AG04449 (cell line): ENCODE measurements at places on chromosomes 5 and 9.

DNA sequence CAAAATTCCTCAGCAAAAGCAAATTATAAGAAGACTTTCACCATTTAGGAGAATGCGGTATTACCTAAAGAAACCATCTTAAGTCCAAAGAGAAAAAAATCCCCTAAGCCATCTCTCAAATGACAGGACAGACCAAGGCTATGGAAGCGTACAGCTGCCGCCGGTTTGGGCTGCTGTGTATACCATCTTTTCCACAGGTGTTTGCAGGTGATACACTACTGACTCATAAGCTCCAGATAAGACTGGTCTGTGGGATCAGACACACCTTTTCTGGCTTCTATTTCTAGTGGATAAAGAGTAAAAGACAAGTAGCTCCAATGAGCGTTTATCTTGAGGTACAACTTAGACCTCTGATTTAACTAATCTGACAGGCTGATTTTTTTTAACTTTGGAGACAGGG, 7.7 kb downstream of the CDKN2AIPNL start:
- no peak for DNase-seq

- DNase-seq: no peak
These were observed 3.2 kb downstream of the SH3PXD2B start for GRCh38 chr5:172450861-172451695.

GRCh38 chr5:83900306-83900705, 179.7 kb upstream of the HAPLN1 start:
- no peak for DNase-seq

- DNase-seq: no peak
These were observed 29.6 kb downstream of the MAML1 start for GRCh38 chr5:179762079-179762780.

DNA sequence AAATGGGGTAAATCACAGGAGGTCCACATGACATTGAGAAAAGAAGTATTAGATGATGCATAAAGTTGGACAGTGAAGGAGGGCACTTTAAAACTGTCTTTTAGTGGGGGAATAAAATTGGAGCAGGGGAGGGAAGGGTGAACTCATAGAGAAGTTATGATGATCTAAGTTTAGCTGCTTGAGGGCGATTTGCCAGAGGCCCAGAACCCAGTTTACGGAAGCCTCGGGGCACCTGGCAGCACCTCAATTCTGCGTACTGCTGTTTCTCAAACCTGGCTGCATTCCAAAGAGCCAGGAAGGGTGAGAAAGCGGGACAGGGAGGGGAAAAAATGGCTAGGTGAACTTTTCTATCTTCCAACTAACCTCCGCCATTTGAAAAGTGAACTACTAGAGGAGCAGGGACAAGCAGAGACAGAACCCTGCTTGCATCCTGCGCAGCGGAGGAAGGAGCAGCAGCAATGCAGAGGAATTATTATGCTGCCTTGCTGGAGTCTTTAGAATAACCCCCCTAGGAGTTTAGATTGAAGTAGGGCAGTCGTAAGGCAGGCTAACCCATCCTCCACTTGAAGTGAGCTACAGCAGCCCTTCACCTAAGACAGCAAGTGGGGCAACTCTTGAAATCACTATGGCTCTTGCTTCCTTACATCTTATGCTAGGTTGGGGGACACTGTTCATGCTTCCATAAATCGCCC, 316.8 kb downstream of the BRINP1 start:
- DNase-seq: no peak

GRCh38 chr9:76294301-76294700, 99.9 kb downstream of the RFK start:
- DNase-seq: no peak

DNA sequence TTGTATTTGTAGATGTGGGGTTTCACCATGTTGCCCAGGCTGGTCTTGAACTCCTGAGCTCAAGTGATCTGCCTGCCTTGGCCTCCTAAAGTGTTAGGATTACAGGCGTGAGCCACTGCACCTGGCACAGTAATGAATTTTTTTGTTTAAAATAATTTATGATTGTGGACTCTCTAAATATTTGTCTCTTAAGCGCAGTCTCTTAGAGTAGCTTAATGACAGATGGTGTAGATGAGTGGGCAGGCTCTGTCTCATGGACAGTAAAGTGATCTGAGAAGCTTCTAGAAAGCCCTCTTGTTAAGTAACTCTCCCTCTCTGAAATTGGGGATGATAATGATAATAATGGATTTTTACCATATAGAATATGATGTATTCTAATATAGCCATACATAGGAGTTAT, 47.5 kb upstream of the KIAA1958 start:
- no peak for DNase-seq

DNA sequence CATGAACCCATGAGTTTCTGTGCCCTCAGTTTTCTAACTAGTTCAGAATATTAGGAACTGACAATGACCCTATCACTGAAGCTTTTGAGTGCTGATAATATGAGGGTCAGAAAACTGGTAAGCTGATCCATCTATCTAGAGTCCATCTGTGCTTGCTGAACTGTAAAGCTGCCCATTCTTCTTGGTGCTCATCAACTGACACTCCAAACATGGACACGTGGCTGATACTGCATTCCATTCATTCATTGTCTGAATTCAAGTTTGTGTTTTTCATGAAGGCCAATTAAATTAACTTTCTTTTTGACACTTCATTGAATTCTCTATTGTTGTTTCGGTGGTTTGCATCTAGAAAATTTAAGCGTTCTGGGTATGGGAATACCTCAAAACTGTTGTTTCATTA, 17.6 kb downstream of the NREP start:
- no peak for DNase-seq

GRCh38 chr9:121261107-121261460, 6.9 kb upstream of the GSN start:
- no peak for DNase-seq

GRCh38 chr9:130995086-130996011, 13.6 kb upstream of the LAMC3 start:
- DNase-seq: no peak

DNA sequence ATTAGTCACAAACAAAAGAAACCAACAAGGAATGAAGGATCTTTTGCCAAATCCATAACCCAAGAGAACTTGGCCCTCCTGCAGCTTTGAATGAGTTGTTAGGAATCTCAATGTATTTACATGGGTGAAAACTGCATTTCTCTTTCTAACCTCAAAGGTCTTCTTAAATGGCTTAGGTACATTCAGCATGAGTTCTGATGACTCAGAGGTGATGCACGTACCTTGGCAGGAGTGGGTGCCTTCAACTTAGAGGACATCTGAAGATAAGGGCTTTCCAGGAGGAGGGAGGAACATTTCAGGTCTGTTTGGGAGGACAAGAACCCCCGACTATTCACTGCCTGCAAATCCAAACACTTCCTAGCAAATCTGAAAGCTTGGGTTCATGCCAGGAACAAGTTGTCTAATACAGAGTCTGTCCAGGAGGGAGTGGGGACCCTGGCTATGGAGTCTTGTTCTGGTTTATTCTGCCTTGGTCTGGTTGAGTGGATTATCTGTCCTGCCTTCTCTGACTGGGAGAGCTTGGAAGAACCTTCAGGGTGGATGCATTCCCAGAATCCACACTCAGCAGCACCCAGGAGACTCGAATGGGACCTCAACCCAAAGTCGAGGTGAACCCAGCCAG, 65.7 kb downstream of the IRX2 start:
- DNase-seq: no peak

DNA sequence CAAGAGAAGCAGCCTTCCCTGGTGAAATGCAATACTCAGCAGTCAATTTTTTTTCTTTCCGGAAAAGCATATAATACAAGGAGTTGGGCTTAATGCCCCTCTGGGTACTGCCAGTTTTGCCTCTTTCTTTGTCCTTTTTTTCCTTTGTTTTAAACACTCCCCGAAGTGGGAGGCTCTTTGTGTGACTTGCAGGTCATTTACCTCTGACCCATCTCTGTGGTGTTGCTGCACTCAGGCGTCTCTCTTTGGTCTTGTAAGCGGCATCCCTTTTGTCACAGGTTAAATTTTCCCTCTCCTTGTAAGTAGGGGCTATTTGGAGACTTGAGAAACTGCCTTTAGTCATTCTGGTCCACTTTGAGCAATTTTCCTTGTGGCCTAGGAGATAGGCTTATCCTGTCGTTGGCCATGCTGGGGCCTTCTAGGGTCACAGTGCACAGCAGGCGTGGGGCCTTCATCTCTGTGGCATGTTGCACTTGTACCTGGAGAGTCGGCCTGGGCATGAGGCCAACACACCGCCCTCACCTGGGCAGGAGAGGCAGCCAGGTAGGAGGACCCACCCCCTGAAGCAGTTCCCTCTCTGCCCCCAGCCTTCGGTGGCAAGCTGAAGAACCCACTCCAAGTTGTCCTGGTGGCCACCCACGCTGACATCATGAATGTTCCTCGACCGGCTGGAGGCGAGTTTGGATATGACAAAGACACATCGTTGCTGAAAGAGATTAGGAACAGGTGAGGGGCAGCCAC, 27.7 kb upstream of the CTSL start:
- DNase-seq: no peak

GRCh38 chr5:75006865-75007822, 45.2 kb downstream of the GCNT4 start:
- DNase-seq: peak; percentile 65

DNA sequence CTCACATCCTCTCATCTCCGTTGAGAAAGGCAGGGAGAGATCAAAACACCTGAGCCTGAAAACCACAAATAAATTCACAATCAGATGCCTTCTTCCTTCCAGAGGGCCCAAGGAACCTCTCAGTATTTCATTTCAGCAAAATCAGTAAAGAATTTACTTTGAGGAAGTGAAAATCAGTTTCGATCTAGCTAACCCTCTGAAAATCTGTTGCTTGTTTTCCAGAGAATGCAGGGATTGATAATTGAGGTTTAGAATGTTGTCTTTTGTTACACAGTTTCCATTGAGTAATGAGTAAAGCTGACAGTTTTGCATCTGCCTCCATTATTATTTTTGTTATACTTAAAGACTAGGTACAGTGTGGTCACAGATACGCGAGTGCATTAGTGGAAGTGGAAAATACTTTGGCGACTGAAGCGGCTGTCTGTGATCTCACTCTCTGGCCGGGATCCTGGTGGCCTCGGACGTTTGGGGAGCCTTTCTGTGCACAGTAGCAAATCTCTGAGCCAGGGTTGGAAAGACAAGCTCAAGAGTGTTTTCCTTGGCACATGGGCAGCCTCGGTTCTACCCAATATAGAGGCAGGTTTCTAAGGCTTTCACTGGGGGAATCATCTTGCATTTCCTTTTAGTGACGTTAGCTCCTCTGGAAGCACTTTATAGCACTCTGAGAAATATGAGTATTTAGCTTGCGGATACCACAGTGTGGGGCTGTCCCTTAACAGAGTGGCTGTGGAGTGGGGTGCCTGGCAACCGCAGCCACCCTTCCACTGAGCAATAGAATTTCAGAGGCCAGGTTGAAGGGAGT, 32.2 kb upstream of the ANGPTL2 start:
- DNase-seq: no peak

DNA sequence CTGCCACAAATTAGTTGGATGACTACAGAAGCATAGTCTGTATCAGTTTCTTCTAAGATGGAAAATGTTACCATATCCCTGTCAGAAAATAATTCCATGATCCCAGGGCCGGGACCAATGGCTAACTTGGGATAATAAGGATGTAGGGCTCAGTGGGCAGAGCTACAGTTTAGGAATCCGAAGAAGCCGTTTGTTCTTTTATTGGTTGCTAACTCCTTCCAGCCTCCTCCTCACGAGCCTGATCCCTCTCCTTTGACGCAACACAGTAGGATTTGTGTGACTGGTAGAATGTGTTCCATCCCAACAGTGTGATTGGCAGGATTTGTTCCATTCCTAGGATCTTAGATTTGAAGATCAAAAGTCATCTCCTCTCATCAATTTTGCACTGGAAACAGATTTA, 496.9 kb downstream of the AGTPBP1 start:
- DNase-seq: no peak

- no peak for DNase-seq
These were observed 88.8 kb upstream of the CTNNA1 start for GRCh38 chr5:138664276-138664943.

GRCh38 chr5:66839636-66840185, 243.5 kb downstream of the MAST4 start:
- DNase-seq: no peak

GRCh38 chr9:107286057-107286456, 3.0 kb downstream of the RAD23B start:
- DNase-seq: no peak

DNA sequence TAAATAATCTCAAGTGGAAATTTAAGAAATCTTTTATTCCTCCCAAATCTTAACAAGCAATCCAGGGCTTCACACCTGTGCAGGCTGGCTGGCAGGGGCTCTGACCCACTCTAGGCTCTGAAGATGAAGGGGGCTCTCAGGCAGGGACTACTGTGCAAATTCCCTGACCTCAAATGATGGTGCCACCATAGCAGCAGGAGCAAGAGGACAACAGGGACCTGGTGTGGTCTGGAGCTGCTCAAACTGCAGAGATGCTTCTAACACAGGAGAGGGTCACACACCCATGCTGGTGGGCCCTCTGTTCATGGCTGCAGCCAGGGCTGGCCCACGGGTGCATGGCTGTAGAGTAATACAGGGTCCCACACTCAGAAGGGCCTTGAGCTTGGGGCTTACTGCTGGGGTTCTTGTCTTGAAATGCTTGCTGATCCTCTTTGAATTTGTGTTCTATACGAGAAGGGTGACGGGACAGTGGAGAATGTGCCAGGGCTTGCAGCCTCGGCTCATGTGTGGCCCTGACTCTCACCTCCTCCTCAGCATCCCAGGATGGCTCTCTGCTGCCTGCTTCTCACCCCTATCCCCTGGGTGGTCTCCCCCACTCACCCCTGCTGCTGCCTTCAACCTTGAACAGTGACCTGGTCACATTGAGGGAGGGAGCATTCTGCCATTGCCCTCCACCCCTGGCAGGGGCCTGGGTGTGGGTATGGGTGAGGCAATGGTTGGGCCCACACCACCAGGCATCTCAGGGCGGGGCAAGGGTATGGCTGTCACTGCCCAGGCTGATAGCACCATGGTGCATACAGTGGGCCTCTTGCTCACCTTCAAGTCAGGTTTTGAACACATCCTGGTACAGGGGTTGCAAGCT, 191.7 kb downstream of the FSTL4 start:
- no peak for DNase-seq

DNA sequence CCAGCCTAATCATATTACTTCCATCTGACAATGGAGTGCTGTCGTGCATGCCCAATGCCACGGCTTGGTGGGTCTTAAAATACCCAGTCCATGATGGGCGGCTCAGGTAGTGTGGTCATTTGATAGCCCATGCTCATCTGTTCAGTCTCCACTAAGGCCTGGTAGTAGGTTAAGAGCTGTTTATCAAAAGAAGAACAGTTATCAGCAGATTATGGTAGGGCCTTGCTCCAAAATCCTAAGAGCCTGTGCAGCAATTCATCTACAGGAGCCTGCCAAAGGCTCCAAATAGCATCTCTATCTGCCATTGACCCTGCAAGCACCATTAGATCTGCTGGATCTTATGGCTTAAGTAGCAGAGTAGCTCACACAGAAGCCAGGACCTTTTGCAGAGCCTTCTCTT, 21.8 kb upstream of the NTRK2 start:
- DNase-seq: no peak

GRCh38 chr5:64880821-64881220, 112.1 kb downstream of the CWC27 start:
- DNase-seq: no peak

DNA sequence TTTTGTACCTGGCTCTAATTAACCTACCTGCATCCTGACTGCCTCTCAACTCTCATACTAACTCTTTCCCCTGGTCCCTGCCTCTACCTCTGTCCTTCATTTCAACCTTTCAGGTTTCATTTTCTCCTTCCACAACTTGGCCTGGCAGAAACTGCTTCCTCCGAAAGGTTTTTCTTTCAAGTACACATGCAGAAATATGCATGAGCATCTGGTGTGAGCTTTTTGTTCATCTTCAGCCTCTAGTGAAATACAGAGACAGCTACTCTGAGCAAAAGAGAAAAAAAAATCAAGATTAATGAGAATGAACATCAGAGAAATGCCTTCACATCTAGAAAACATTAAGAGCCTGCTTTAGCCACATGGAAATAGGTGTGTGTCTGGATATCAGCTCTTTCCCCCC, 297.9 kb upstream of the PCSK5 start:
- no peak for DNase-seq
